ENCODE measurements at places on chromosomes 3 and 15. TPM values are rescaled to one million over a fixed set of nuclear protein-coding genes. Genes with fewer than 3 reads are reported as not detected.

The GOLGA6A gene
- not detected for total RNA-seq

The TNFSF10 gene
- total RNA-seq: 10.4 TPM

The SELENOK gene
- total RNA-seq: 25.1 TPM

- H3K27me3 ChIP-seq: no peaks in the 10 kb centered on the region
- H3K4me3 ChIP-seq: no peak overlapping the region
- no peaks in the 10 kb centered on the region for H3K4me1 ChIP-seq
Observed at GRCh38 chr15:86538141-86538540, 458.5 kb downstream of the AGBL1 start.

GRCh38 chr3:184512621-184513020 lies 49.0 kb upstream of the EPHB3 start:
- H3K27me3 ChIP-seq: peaks cover 72% of the 10 kb centered on the region
- no peak for DNase-seq
- H3K4me1 ChIP-seq: peaks cover 20% of the 10 kb centered on the region
- no peak overlapping the region for H3K27ac ChIP-seq
- no peak overlapping the region for H3K4me3 ChIP-seq

DNA sequence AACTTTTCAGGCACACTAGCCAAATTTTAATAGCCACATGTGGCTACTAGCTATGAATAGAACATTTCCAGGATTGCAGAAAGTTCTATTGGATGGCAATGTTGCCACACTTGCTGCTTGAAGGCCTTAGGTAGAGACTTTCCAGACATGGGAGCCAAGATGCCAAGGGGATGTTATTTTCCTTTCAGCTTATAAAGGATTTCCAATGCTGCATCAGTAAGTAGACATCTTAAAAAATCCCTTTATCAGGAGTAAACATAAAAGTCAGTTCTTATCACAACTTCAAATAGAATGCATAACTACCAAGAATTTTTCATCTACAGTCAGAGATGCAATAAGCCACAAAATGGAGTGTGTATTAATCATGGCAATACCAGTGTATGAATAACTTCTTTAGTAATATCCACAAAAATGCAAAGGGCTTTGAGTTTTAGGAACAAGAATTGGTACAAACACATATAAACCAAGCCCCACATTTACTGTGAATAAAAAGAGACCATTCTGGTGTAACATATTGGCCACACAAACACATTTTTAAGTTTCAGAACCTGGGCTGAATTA lies 457.1 kb upstream of the ADAMTS9 start:
- no peaks in the 10 kb centered on the region for H3K27me3 ChIP-seq
- no peak for DNase-seq
- H3K27ac ChIP-seq: no peak overlapping the region
- no peaks in the 10 kb centered on the region for H3K4me1 ChIP-seq
- no peak overlapping the region for H3K4me3 ChIP-seq

DNA sequence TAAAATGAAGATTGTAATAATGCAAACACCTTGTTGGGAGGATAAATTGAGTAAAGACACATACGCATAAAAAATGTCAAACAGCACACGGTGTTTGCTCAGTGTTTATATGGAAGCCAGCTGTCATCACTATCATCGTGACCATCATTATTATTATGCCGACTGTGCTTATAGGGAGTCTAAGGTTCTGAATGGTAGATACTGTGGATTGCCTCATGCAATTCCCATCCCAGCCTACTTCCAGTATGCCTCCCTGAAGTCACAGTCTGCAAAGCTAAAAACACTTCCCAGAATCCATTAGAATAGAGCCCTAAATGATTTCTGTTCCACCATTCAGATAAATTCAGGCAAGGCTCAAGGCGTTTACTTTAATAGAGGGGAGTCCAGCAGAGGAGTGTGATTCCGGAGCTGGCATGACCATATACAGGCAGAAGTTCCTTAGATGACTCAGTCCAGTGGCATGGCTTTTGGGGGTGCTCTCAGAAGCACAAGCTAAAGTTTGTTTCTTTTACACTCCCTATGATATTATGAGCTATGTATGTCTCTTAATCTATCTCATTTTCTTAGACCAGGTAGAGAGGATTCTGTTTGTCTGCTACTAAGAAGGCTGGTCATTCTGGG lies 148.7 kb downstream of the MEX3B start:
- H3K4me3 ChIP-seq: no peak overlapping the region
- no peaks in the 10 kb centered on the region for H3K4me1 ChIP-seq
- DNase-seq: peak; percentile 54
- H3K27ac ChIP-seq: no peak overlapping the region

DNA sequence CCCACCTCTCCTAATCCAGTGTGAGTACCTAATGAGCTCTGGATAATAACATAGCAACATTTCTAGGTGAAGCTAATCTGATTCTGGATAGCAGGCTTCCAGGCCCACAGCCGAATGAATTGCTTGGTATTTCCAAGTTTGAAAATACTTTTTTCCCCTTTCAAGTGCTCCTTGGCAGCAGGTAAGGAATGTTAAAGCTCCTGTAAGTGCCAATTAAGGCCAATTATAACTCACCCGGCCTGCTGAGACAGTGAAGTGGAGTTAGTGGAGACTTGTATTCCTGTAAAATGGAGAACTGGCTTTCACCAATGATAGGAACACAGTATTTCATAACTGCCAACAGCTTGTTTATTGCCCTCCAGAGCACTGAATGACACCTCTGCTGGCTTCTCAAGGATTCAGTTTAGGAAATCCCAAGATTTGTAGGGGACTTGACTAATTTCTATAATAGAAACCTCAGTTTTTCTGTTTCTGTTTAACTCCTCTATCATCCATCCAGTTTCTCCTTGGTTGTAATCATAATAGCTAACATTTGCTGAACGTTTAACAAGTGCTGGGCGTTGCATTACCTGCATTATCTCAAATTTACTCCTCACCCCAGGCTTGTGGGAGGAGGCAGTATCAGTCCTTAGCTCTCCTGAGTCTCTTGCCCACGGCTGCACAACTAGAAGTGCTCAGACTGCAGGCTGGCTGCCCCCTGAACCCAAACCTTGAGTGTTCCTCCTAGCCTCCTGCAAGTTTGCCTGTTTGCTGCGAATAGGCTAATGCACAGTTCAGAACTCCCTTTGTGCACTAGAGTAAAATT lies 52.7 kb upstream of the SCAANT1 start:
- no peak overlapping the region for H3K4me3 ChIP-seq
- no peaks in the 10 kb centered on the region for H3K36me3 ChIP-seq
- H3K27ac ChIP-seq: peak overlapping the region; percentile 52
- H3K4me1 ChIP-seq: peaks cover 90% of the 10 kb centered on the region
- H3K27me3 ChIP-seq: no peaks in the 10 kb centered on the region

- peak; percentile 12 for DNase-seq
- peaks cover 7% of the 10 kb centered on the region for H3K4me1 ChIP-seq
- no peaks in the 10 kb centered on the region for H3K36me3 ChIP-seq
- H3K4me3 ChIP-seq: peak overlapping the region; percentile 67
Observed at GRCh38 chr3:126084768-126085180, 850 bp upstream of the SLC41A3 start.

DNA sequence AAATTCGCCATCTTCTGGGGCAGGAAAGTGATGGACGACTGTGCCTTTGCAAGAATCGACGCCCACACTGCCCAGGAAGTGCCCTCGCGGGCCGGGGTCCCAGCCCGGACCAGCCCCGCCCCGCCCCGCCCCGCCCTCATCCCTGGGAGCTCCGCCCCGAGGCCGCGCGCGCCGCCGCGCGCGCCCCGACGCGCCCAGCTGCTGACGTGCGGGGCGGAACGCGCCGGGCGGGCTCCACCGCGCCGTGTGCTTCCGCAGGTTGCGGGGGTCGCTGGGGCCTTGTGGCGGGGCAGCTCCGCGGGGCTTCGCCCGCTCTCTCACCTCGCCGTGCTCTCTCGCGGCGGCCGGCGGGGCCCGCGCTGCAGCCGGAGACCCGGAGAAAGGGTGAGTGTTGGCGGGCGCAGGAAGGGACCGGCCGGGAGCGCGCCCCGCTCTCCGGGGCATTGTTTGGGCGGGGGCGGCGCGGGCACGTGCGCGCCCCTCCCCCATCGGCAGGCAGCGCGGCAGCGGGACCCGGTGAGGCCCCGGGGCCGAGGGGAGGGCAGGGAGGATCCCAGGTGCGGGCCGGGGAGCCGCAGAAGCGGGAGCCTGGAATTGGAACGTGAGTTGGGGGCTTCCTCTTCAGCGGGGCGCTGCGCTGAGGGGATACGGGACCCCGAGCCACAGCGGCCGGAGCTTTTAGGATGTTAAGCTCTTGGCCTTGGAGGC lies at the start of gene YEATS2:
YEATS2 (plus strand) TSS at position 188 of the 708 bp plus-strand sequence. CDS start 17,366 bp downstream, outside the sequence.
- peak; percentile 91 for DNase-seq
- no peaks in the 10 kb centered on the region for H3K27me3 ChIP-seq
- peak within 1 kb of the TSS; percentile 97 for H3K4me3 ChIP-seq
- H3K4me1 ChIP-seq: peaks cover 18% of the 10 kb centered on the region
- no peaks in the 10 kb centered on the region for H3K36me3 ChIP-seq

DNA sequence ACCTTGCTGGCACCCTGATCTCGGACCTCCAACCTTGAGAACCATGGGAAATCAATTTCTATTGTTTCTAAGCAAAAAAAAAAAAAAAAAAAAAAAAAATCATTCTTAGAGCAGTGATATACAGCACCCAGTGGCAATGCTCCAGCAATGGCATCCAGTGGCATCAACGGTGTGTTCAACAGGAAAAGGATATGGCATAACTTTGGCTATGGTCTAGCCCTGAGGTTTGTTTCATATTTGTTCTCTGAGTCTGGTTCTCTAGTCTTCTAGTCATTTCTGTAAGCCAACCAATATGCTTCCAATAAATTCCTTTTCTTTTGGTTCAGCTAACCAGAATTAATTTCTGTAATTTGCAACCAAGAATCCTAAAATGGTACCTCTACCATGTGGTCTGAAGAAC lies 19.2 kb downstream of the DENND4A start:
- H3K36me3 ChIP-seq: no peaks in the 10 kb centered on the region
- no peak overlapping the region for H3K27ac ChIP-seq
- H3K4me1 ChIP-seq: peaks cover 4% of the 10 kb centered on the region
- DNase-seq: no peak
- H3K27me3 ChIP-seq: no peaks in the 10 kb centered on the region
- no peak overlapping the region for H3K4me3 ChIP-seq

- DNase-seq: no peak
- H3K27ac ChIP-seq: no peak overlapping the region
- no peak overlapping the region for H3K4me3 ChIP-seq
- no peaks in the 10 kb centered on the region for H3K36me3 ChIP-seq
- peaks cover 7% of the 10 kb centered on the region for H3K4me1 ChIP-seq
- no peaks in the 10 kb centered on the region for H3K27me3 ChIP-seq
Observed at GRCh38 chr3:87997966-87998365, 60.8 kb downstream of the CGGBP1 start.
